ENCODE measurements at places on chromosomes 4 and X.

GRCh38 chrX:108397627-108398391 is 40.4 kb downstream of the COL4A6 start:
- no peak for DNase-seq

GRCh38 chrX:13499736-13500135 is 69.7 kb upstream of the EGFL6 start:
- DNase-seq = no peak

GRCh38 chrX:19360903-19361302 is 17.2 kb downstream of the PDHA1 start:
- no peak for DNase-seq

DNA sequence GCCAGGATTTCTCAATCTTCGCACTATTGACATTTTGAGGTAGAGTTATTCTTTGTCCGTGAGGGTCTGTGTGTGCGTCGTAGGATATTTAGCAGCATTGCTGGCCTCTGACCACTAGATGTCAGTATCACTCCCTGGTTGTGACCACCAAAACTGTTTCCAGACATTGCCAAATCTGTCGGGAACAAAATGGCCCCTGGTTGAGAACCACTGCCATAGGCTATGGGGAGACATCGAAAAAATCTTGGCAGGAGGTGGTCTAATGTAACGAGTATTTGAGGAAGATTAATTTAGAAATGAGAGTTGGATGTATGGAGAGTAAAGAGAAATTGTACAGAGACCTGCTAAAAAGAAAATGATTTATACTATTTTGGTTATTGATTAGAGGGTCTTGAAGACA is 108.4 kb downstream of the DOCK11 start:
- no peak for DNase-seq

- no peak for DNase-seq
Observed at GRCh38 chrX:146109362-146109761, 291.7 kb downstream of the SLITRK2 start.

- DNase-seq = no peak
Observed at GRCh38 chr4:171565130-171565788, 247.9 kb upstream of the GALNTL6 start.

- no peak for DNase-seq
Observed at GRCh38 chrX:15856636-15857035, 2.0 kb upstream of the AP1S2 start.

- DNase-seq = no peak
Observed at GRCh38 chrX:110087485-110088356, 84.8 kb downstream of the TMEM164 start.

DNA sequence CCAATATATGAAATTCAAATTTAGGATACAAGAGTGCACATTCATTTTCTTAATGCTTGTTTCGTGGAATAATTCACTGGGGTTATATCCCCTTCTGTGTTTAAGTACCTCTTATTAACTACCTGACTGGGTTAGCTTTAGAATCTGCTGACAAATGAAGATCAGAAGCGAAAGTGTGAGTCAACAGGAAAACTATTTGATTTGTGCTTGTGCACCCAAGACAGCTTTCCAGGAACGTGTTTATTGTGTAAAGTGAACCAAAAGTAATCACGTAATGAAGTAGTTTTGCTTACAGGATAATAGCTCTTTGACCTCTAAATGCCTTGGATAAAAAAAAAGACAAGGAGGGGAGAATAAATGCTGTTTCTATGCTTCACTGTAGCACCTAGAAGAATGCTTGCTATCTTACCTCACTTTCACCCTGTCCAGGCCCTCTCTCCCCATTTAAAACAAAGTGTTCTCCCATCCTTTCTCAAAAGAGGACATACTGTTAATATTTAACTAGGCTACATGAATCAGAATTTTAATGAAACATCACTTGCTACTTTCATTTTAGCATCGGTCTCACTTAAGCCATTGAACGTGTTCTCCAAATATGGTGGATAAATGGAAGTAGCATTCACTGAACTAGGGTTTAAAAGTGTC is 141.9 kb downstream of the THOC2 start:
- DNase-seq = no peak

DNA sequence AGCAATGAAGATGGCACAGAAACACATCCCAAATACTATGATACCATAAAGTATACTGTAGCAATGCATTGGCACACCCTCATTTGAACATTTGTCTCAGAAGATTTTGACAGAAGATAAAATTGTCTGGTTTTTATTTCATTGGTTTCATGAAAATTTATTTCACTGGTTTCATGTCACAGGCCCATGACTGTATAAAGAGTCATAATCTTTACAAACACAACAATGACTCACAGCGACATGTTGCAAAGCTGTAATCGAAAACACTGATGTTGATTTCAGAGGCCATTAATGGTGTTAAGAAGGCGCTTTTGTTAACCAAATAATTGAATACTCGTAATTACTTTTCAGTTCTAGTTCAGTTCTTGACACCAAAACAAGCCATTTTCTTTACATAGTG is 8.1 kb upstream of the DTHD1 start:
- DNase-seq = no peak

DNA sequence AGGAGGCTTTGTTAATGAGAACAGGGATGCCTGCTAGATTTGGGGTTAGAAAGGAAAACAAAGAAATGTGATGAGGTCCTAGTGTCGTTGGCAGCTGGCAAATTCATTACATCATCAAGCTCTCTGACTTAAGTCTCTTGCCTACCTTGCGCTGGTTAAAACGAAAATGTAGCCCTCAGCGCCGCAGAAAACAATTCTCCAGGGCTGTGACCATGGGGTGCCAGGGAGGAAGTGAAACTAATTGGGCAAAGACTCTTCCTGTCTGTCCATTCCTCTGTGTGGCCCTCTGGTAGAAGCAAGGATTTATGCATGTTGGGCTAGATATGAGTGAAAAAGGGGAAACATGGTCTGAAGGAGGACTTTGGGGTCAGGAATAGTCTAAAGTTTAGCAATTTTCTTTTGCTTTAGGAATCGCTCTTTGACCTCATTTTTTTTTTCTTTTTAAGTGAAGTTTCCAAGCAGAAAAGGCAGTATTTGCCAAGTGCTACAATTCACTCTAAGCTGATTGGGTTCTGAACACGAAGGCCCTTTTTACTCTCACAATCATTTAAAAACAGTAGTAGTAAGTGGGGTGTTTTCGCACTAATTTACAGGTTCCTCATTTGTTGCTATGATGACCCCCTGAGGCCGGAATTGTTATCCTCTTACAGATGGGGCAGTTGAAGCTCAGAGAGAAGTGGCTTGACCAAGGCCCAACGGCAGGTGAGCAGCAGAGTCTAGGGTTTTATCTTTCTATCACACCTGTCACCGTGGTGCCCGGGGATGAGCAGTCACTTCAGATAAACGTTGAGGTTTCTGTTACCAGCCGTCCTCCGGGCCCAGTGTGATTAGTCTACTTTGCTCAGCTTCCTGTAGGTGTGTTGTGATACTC is 27.3 kb upstream of the CHRNA9 start:
- peak; percentile 67 for DNase-seq

GRCh38 chr4:88008743-88009171 is 1.3 kb downstream of the PKD2 start:
- no peak for DNase-seq

DNA sequence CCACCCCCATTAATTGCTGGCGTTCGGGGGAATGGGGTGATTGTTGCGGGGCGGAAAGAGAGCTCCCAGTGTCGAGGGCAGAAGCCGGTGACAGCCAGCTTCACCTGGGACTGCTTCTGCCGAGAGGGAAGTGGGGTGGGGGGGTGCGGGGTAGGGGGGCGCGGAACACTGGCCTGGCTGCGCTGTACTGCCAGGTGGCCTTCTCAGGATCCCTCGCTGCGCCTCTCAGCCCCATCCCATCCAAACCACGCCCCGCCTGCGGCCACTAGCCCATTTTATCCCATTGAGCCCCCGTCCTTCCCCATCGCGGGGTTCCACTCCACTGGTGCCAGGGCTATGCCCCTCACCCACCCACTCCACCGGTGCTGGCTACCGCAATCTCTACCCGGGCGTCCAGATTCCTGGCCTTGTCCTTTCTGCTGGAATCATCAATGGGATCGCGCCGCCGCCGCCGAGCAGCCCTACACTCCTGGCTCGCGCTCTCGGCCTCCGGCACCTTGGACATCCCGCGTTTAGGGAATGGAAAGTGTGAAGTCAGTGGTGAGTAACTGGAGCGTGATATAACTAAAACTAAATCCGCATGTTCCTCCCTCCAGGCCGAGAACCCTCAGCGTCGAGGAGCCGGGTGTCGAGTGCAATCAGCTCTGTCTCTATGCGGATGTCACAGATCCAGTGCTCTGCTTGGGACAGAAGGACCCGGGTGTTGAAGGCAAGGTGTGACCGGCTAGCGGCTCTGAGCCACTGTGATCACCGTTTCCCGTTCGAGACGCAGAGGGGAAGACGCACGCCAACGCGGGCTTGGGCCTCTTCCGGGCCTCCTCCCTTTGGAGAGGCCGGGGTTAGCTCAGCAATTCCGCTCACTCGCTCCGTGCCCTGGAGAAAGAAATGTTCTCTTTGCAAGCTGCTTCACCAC is 20.5 kb downstream of the NKX3-2 start:
- DNase-seq = no peak

- DNase-seq = no peak
Observed at GRCh38 chr4:108360754-108361445, 192.2 kb upstream of the LEF1 start.

Measured in activated T-helper 2 cell treated with anti-CD3 and anti-CD28 coated beads, Interferon-gamma antibody, Interleukin-2, Interleukin-4, amounts not matched to agents 10 μg/mL and 5 μg/mL and 100 μg/mL, durations not matched to agents 14 hours and 24 hours and 36 hours (primary cell).